ENCODE measurements at places on chromosomes 3 and 15.
A peak's percentile ranks its signal among the peaks of the same experiment; 100 is the strongest.

DNA sequence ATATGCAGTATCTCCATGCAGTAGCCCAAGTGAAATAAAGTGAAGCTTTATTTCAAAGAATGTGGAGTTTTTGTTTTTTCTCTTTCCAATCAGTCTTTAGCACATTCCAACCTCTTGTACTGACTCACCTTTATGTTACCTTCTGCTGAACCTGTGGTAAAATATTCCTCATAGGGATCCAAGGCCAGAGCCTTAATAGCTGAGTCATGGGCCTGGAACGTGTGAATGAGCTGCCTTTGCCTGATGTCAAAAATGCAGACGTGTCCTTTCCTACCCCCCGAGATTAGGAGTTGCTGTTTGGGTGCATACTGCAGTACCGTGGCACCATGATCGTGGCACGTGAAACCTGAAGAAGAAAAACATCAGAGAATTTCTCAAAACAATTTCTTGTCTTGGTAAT is 108.5 kb downstream of the GLDN start:
- no peaks in the 10 kb centered on the region for H3K27me3 ChIP-seq
- no peak overlapping the region for H3K4me3 ChIP-seq
- no peak for DNase-seq
- peaks cover 7% of the 10 kb centered on the region for H3K4me1 ChIP-seq

DNA sequence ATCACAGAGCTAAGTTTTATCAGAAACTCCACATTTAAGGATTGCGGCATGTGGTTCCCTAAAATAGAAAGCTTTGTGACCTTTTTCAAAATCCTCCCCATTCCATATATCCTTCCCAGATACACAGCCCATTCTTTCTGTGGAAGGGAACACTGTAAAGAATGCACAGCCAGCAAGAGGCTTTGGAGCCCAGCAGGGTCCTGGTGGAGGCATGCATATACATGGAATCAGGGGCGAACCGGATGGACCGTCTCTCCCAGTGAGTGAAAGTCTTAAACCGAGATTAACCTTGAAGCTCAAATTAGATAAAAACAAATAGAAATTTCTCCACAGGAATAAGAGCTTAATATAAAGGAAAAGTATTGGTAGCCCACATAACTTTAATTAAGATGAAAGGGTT is 436.2 kb upstream of the MDFIC2 start:
- peaks cover 43% of the 10 kb centered on the region for H3K4me1 ChIP-seq
- no peak overlapping the region for H3K4me3 ChIP-seq
- H3K27me3 ChIP-seq = no peaks in the 10 kb centered on the region
- DNase-seq = no peak

DNA sequence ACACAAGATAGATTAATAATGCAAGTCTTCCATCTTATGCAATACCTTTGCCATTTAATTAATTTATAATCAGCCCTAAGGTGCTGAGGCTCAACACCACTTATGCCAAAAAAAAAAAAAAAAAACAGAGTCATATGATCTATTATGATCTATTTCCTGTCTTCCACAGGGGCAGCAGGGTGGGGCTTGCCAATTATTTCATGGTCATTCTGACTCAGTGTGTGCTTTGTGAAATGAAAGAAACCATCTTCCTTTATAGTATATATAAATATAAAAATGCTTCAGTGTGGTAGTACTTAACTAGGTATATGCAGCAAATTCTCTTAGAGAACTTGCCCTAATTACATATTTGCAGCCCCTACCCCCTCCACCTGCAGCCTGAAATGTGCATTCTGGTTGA is 7.2 kb upstream of the RARB start:
- H3K27me3 ChIP-seq = no peaks in the 10 kb centered on the region
- DNase-seq = no peak
- H3K4me1 ChIP-seq = peaks cover 38% of the 10 kb centered on the region
- H3K4me3 ChIP-seq = no peak overlapping the region
- no peaks in the 10 kb centered on the region for H3K36me3 ChIP-seq

DNA sequence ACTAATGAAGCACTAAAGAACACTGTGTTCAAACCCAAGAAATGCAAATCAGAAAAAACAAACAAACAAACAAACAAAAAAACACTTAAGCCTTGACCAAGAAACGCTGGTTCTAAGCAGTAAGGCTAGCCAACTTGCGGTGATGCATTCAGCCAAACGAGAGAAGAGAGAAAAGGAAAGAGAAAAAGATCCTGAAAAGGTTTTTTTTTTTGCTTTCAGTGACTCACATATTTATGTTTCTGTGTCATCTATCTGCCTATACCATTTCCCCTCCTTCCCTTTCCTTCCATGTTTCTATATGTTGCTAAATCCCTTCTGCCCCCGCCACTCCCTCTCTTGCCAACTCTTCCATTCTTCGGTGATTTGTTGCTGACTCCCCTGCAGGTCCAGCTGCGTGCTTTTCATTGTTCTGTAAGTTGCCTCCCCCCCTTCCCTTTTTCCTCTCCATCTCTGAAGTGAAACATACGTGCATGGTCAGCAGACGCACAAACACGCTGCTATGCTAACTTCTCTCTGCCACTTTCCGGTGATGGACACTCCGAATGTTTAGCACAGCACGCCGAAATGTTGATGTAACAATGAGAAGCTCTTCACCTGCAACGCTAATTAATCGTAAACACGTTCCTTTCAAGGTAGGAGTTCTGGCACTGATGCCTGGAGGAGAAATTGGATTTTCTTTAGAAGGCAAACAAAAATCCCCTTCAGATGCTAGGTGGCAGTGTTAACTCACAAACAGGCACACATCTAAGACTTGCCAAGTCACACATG is 154.4 kb downstream of the TUSC7 start:
- no peak overlapping the region for H3K27ac ChIP-seq
- H3K27me3 ChIP-seq = peaks cover 5% of the 10 kb centered on the region
- no peak for DNase-seq
- no peak overlapping the region for H3K4me3 ChIP-seq
- H3K4me1 ChIP-seq = no peaks in the 10 kb centered on the region

DNA sequence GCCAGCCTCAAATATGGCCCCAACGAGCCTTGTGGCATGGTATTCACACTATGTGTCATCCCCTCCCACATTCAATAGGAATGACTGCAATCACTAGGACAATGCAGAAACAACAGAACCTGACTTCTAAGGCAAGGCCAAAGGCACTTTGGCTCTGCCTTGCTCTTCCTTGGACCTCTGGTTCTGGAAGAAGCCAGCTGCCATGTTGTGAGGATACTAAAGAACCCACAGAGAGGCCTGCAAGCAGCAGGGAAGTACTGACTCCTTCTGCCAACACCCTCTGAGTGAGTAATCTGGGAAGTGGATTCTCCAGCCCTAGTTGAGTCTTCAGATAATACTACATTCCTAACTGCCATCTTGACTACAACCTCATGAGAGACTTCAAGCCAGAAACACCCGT is 64.7 kb downstream of the ADAMTS9 start:
- H3K4me3 ChIP-seq = no peak overlapping the region
- H3K27ac ChIP-seq = no peak overlapping the region
- peaks cover 5% of the 10 kb centered on the region for H3K36me3 ChIP-seq
- DNase-seq = no peak

- H3K4me1 ChIP-seq = peaks cover 16% of the 10 kb centered on the region
- no peak for DNase-seq
- peaks cover 8% of the 10 kb centered on the region for H3K36me3 ChIP-seq
- H3K27ac ChIP-seq = no peak overlapping the region
- no peak overlapping the region for H3K4me3 ChIP-seq
- no peaks in the 10 kb centered on the region for H3K27me3 ChIP-seq
These were observed 28.4 kb downstream of the CHCHD6 start for GRCh38 chr3:126732281-126733060.

GRCh38 chr15:73972984-73973682 is 19.0 kb downstream of the STOML1 start:
- peaks cover 9% of the 10 kb centered on the region for H3K4me1 ChIP-seq
- peak overlapping the region; percentile 47 for H3K4me3 ChIP-seq
- H3K27me3 ChIP-seq = no peaks in the 10 kb centered on the region
- H3K27ac ChIP-seq = no peak overlapping the region
- DNase-seq = no peak

DNA sequence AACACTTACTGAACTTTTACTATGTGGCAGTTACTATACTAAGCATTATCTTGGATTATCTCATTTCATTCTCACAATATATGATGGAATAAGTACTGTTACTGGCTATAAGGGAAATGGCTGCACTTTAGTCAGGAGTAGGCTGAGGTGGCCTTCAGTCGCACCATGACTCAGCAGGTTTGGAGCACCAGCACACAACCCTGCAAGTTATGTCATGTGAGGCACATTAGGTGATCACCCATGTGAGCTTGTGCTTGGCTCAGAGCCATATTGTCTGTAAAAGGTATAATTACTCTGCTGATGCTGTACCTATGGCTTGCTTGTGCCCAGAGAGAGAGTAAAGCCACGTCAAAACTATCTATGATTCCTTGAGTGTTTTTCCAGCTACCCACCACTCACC is 54.1 kb upstream of the TIPARP start:
- no peak overlapping the region for H3K4me3 ChIP-seq
- no peak for DNase-seq
- H3K36me3 ChIP-seq = no peaks in the 10 kb centered on the region
- peaks cover 51% of the 10 kb centered on the region for H3K4me1 ChIP-seq
- H3K27ac ChIP-seq = peak overlapping the region; percentile 86
- H3K27me3 ChIP-seq = no peaks in the 10 kb centered on the region

- H3K27ac ChIP-seq = peak overlapping the region; percentile 32
- no peak overlapping the region for H3K4me3 ChIP-seq
- no peaks in the 10 kb centered on the region for H3K27me3 ChIP-seq
- peaks cover 9% of the 10 kb centered on the region for H3K36me3 ChIP-seq
- peaks cover 37% of the 10 kb centered on the region for H3K4me1 ChIP-seq
These were observed 498.1 kb upstream of the TPRG1 start for GRCh38 chr3:188673646-188674186.

- no peaks in the 10 kb centered on the region for H3K4me1 ChIP-seq
- no peak overlapping the region for H3K27ac ChIP-seq
- H3K36me3 ChIP-seq = peaks cover 5% of the 10 kb centered on the region
- DNase-seq = no peak
These were observed 66.0 kb downstream of the DCUN1D1 start for GRCh38 chr3:182914341-182914740.

DNA sequence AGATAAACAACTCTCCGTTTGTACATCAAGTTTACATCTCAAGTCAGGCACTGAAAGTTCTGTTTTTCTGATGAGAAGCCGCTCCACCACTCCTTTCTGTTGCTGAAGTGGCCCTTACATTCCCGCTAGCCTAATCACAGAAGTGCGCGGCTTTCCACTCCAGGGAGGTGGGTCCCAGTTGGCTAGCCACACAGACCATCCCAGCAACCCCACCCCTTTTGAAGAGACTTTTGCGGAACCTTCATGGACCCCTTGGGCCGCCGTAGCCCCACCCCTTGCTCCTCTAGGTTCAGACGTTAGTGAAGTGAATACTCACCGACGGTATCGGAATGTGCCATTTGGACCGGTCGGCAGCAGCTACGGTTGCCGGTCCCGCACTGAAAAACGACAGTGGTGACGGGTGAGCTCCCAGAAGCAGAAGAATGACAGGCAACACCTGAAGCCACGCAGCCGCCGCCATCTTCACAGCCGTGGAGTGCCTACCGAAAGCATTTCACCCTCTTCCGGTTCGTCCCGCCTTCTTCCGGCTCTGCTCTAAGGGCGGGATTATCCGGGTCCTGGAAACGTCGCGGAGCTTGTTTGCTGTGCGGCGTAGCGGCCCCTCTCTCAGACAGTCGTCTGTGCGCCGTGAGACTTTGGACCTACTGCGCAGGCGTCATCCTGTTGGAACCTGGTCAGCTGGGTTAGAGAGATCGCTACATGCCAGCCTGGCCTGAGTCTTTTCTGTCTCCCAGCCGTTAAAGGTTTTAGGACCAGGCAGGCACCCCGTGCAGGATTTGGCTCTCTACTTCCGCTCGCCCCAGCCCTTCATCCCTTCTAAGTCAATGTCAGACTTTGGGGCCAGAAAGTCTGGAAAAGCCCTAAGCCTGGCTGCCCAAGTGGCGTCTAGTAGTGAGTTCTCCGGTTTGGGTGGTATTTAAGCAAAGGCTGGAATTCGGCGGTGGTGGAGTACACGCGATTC is at the start of the genes GANC and TMEM87A:
Gene GANC (plus strand): TSS at position 263 of the 961 bp plus-strand sequence. CDS start 1,281 bp downstream, outside the sequence.
Gene TMEM87A (minus strand): TSS at position 495 of the 961 bp plus-strand sequence. CDS start 35 bp downstream, at position 460.
- H3K36me3 ChIP-seq = no peaks in the 10 kb centered on the region
- peak within 1 kb of the TSS; percentile 98 for H3K27ac ChIP-seq
- peak; percentile 99 for DNase-seq
- no peaks in the 10 kb centered on the region for H3K27me3 ChIP-seq
- H3K4me1 ChIP-seq = peaks cover 56% of the 10 kb centered on the region
- H3K4me3 ChIP-seq = peak within 1 kb of the TSS; percentile 98

Measured in chondrocyte (in vitro differentiated cells).